Central memory CD8-positive, alpha-beta T cell (primary cell): ENCODE measurements at places on chromosomes 13 and 19.

DNA sequence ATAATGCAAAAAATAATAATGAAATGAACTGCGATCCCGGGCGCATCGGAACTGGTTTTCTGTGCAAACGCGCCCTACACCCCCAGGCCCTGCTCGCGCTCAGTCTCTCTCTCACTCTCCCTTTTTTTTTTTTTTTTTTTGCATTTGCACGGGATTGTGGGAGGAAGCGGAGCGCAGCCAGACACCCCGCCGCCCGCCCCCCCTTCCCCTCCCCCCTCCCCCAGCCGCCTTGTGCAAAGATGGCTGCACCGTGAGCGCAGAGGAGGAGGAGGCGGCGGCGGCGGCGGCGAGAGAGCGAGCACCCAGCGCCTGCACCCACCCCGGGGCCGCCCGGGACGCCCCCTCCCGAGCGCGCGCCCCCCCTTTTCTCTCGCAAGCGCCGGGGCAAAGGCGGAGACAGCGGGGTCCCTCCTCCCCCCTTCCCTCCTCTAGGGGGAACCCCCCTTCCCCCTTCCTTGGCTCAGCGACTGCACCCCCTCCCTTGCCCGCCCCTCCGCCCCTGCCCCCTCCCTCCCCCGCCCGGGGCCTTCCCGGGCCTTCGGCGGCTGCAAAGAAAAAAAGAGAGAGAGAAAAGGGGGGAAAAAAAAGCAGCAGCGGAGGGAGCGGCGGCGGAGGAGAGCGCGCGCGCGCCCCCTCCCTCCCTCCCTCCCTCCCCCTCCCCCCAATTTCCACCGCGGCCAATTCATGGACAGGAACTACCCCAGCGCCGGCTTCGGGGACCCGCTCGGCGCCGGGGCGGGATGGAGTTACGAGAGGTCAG is at the start of gene PRR12:
TSS of gene PRR12 (plus strand) at position 212 of the 760 bp plus-strand sequence. CDS start at position 685, 473 bp downstream.
- H3K27me3 ChIP-seq = no peaks in the 10 kb centered on the region
- peak within 1 kb of the TSS; percentile 49 for H3K27ac ChIP-seq
- H3K4me3 ChIP-seq = peak within 1 kb of the TSS; percentile 88
- DNase-seq = peak; percentile 40
- peaks cover 32% of the 10 kb centered on the region for H3K36me3 ChIP-seq

DNA sequence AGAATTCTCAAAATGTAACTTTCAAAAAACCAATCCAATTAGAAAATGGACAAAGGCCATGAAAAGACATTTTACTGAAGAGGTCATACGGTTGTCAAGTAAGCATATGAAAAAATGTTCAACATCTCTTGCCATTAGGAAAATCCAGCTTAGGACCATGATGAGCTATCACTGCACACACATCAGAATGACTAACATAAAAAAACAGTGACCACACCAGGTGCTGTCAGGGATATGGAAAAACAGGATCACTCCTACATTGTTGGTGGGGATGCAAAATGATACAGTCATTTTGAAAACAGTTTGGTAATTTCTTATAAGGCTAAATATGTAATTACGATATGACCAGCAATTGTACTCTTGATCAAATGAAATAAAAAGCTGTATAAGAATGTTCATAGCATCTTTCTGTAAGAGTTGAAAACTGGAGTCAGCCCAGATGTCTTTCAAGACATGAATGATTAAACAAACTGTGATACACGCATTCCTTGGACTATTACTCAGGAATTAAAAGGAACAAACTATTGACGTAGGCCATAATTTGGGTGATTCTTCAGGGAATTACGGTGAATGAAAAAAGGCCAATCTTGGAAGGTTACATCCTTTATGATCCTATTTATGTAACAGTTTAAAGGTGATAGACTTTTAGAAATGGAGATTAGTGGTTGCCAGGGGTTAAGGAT is 26.9 kb upstream of the RCBTB2 start:
- H3K36me3 ChIP-seq = peaks cover 5% of the 10 kb centered on the region
- H3K4me3 ChIP-seq = peak overlapping the region; percentile 16
- DNase-seq = no peak
- no peaks in the 10 kb centered on the region for H3K27me3 ChIP-seq
- peaks cover 60% of the 10 kb centered on the region for H3K4me1 ChIP-seq

DNA sequence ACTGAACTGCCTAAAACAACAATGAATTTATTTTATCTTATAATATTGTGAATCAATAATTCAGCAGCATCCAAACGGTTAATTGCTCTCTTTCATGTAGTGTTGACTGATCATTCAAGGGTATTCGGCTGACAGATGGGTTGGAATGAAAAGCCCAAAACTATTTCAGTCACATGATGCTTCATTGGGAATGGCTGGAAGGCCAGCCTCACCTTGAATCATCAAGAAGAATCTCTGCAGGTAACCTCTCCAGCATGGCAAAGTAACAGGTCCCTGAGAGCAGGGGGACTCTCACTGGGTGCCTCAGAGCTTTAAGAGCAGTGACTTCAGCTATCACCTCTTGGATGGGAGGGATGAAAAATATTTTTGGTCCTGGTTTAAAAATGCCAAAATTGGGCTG is 1395.7 kb downstream of the OLFM4 start:
- no peak overlapping the region for H3K4me3 ChIP-seq
- H3K36me3 ChIP-seq = no peaks in the 10 kb centered on the region
- H3K27ac ChIP-seq = no peak overlapping the region

DNA sequence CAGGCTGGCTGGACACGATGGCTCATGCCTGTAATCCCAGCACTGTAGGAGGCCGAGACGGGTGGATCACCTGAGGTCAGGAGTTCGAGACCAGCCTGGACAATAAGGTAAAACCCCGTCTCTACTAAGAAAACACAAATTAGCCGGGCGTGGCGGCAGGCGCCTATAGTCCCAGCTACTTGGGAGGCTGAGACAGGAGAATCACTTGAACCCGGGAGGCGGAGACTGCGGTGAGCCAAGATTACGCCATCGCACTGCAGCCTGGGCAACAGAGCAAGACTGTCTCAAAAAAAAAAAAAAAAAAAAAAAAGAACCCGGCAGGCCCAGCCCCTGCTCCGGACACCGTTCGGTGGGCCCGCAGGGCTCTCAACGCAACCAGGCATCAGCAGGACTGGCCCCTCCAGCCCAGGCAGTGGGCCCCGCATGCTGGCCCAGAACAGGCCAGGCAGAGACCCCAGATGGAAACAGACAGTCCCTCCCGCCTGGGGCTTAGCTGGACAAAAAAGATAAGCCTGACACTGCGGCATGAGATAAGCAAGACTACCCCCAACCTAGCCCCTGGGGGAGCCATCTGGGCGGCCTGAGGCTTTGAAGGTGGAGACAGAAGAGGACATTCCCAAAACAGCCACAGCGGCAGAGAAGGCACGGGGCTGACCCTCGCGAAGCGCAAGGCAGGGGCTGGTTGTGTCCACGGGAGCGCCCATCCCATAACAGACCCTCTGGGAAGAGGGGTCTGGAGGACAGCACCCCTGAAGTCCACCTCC is 11.6 kb downstream of the REXO1 start:
- no peak overlapping the region for H3K27ac ChIP-seq
- H3K4me1 ChIP-seq = peaks cover 40% of the 10 kb centered on the region
- no peak for DNase-seq
- H3K4me3 ChIP-seq = no peak overlapping the region

DNA sequence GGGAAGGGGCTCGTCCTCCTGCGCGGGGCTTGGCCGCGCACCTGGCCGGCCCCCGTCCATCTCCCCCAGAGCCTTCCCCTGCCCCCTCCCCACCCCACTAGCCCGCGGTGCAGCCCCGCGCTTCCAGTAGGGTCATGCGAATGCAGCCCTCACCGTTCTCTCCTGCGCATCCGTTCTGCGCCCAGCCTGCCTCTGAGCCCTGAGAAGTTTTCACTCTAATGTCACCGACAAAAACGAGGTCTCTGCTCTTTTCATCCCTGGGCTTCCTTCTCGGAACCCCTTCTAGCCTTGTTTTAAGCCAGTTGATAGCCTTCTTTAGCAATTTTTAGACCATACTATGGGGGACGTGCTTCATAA is 97.4 kb downstream of the ATP8A2 start:
- H3K36me3 ChIP-seq = no peaks in the 10 kb centered on the region
- H3K27me3 ChIP-seq = peaks cover 61% of the 10 kb centered on the region
- H3K4me1 ChIP-seq = peaks cover 7% of the 10 kb centered on the region
- no peak overlapping the region for H3K27ac ChIP-seq
- no peak overlapping the region for H3K4me3 ChIP-seq

- H3K27ac ChIP-seq = peak within 1 kb of the TSS; percentile 78
- H3K4me3 ChIP-seq = peak within 1 kb of the TSS; percentile 58
- peak; percentile 74 for DNase-seq
- H3K36me3 ChIP-seq = peaks cover 3% of the 10 kb centered on the region
- peaks cover 36% of the 10 kb centered on the region for H3K4me1 ChIP-seq
Measured at GRCh38 chr19:47573071-47574026, at the start of gene ZNF541. Gene ZNF541 (minus strand): TSS chr19:47573148. CDS start chr19:47555856, 17,292 bp downstream.

GRCh38 chr13:93736081-93736480 is 509.5 kb downstream of the GPC6 start:
- no peak for DNase-seq
- H3K36me3 ChIP-seq = no peaks in the 10 kb centered on the region
- H3K27me3 ChIP-seq = no peaks in the 10 kb centered on the region
- no peaks in the 10 kb centered on the region for H3K4me1 ChIP-seq
- no peak overlapping the region for H3K27ac ChIP-seq
- H3K4me3 ChIP-seq = no peak overlapping the region

- H3K4me3 ChIP-seq = no peak overlapping the region
- DNase-seq = no peak
- peaks cover 2% of the 10 kb centered on the region for H3K36me3 ChIP-seq
- peaks cover 11% of the 10 kb centered on the region for H3K4me1 ChIP-seq
- peaks cover 45% of the 10 kb centered on the region for H3K27me3 ChIP-seq
- H3K27ac ChIP-seq = no peak overlapping the region
Measured at GRCh38 chr19:48274938-48275337, 5.1 kb downstream of the ZNF114 start.

DNA sequence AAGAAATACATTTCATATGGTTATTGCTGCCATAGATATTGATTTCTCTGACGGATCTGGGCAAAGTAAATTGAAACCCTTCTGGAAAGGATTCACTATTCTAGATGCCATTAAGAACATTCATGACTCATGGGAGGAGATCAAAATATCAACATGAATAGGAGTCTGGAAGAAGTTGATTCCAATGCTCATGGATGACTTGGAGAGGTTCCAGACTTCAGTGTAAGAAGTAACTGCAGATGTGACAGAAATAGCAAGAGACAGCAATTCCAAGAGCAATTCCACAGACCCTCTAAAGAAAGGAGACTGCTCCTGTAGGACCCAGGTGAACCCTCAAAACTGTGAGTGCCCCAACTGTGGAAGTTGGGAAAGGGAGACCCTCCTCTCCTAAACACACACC is 30.9 kb upstream of the KCTD12 start:
- H3K4me3 ChIP-seq = no peak overlapping the region
- no peak for DNase-seq
- peaks cover 1% of the 10 kb centered on the region for H3K36me3 ChIP-seq
- no peaks in the 10 kb centered on the region for H3K4me1 ChIP-seq

- peaks cover 2% of the 10 kb centered on the region for H3K36me3 ChIP-seq
- H3K27me3 ChIP-seq = peaks cover 19% of the 10 kb centered on the region
- peaks cover 6% of the 10 kb centered on the region for H3K4me1 ChIP-seq
- no peak overlapping the region for H3K4me3 ChIP-seq
Measured at GRCh38 chr13:20125783-20126165, 35.1 kb downstream of the GJA3 start.

DNA sequence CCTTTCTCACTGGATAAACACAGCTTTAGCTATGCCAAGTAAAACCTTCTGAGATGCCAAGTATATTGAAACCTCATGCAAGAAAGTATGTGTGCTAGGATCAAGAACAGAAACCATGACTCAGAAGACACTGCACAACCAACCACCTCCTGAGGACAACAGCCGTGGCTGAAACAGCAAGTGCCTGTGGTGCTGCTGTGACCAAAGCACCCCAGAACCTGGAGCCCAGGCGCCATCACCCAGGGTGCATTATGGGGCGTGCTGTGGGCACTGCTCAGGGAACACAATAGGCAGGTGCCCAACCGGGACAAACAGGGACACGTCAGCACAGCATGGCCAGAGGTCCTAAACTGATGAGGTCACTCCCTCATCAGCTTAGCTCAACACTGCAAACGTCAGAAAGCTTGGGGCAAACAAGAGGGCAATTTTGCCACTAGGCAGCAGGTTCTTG is 101.3 kb upstream of the SLC15A1 start:
- DNase-seq = no peak
- H3K27me3 ChIP-seq = no peaks in the 10 kb centered on the region
- H3K36me3 ChIP-seq = peaks cover 24% of the 10 kb centered on the region

DNA sequence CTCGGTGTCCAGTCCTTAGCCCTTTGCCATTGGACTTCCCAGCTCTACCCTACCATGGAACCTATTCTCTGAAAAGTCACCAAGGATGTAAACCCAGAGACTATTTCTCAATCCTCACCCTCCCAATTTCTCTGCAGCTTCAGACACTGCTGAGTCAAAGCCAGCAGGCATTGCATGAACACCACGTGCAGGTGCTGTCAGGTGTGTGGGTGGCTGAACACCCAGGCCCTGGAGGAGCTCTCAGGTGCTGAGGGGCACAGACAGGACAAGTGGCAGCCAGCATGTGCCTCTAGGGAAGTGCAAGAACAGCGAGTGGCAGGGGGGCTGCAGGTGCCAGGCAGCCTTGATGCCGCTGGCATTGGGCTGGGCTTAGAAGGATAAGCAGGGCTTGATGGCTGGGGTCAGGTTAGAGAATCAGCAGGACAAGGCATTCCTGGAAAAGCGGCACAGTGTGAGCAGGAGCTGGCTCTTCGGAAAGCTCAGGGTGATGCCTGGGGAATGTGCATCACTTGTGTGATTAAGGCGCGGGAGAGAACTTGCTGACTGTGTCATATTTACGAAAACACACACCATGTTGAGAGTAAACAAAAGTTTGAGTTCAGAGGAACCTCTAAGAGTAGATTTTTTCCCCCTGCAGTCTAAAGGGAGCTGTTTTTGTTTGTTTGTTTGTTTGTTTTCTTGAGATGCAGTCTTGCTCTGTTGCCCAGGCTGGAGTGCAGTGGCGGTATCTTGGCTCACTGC is 83.8 kb downstream of the LNX2 start:
- H3K4me1 ChIP-seq = peaks cover 11% of the 10 kb centered on the region
- DNase-seq = no peak
- H3K27me3 ChIP-seq = no peaks in the 10 kb centered on the region
- H3K36me3 ChIP-seq = no peaks in the 10 kb centered on the region
- no peak overlapping the region for H3K27ac ChIP-seq
- H3K4me3 ChIP-seq = no peak overlapping the region

GRCh38 chr13:66577358-66577757 is 652.8 kb downstream of the PCDH9 start:
- H3K36me3 ChIP-seq = no peaks in the 10 kb centered on the region
- H3K27ac ChIP-seq = no peak overlapping the region
- no peaks in the 10 kb centered on the region for H3K4me1 ChIP-seq
